ENCODE measurements at places on chromosomes 7 and 10.

GRCh38 chr10:123136221-123136805 is 543 bp downstream of the HMX3 start:
- no peak for DNase-seq

DNA sequence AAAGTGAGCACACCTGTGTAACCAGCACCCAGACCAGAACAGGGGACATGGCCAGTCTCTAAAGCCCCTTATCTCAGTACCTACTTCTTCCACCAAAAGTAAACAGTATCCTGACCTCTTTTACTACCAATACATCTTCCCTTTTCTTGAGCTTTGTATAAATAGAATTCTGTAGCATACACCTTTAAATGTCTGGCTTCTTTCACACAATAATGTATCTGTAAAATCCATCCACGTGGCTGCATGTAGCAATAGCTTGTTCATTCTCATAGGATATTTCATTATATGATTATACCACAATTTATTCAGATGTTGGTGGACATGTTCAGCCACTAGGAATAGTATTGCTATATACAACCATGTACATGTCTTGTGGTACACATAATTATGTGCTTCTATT is 40.6 kb downstream of the BTBD16 start:
- no peak for DNase-seq

- DNase-seq: no peak
Measured at GRCh38 chr7:45052011-45052410, 36.8 kb downstream of the NACAD start.

DNA sequence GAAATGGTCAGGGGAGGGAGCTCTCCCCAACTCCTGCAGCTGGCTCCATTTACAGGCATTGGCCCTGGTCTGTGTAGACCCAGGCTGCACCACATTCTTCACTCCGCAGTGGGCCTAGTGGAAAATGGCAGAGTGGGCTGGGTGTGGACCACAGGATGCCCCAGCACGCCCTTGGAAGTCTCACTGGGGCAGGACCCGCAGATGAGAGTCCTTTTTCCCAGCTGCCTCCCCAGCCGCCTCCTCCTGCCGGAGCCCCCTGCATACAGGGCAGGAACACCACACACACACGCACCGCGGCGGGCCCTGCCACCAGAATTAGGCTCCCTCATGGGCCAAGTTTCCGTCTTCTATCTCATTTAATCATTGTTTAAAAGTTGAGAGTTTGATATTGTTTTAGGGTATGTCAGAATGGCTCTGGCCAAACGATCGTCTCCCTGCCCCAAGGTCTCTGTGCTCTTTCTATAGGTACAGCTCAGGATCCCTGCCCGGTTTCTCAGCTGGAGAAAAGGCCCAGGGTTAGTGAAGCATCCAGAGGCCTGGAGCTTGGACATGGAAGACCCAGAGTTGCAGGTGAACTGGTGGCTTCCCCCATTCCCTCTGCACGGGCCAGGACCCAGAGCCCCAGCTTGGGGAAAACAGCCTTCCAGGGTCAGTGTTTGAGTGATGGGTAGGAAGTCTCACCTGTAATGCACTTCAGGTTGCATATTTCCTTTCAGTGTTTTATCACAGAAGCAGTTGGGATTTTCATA is 42.0 kb downstream of the ZNF467 start:
- DNase-seq: no peak

Data from dermis blood vessel endothelial cell (primary cell).